ENCODE measurements at places on chromosomes 11 and 22. TPM values are rescaled to one million over a fixed set of nuclear protein-coding genes. Genes with fewer than 3 reads are reported as not detected.

- no peak for DNase-seq
Measured at GRCh38 chr11:79515781-79516180, 75.0 kb upstream of the TENM4 start.

GRCh38 chr11:120509346-120510053 is 2.0 kb upstream of the GRIK4 start:
- no peak for DNase-seq

DNA sequence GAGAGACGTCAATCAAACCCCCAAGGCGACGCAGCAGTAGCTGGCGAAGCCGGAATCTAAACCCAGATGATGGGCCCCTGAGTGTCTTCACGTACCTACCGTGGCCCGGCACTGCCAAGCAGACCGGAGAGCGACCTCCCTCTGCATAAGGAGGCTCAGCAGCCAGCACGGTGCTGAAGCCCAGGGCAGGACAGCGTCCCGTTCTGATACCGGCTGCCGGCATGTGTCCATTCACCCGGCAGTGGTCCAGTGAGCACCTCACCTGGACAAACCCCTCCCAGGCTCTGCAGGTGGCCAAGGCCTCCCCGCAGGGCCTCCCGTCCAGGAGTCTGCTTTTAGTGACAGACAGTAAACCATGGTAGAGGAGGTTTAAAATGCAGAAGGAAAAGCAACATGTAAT is 142.0 kb downstream of the BRD1 start:
- no peak for DNase-seq

GRCh38 chr11:69524291-69524882 is 42.9 kb downstream of the LINC01488 start:
- no peak for DNase-seq

- no peak for DNase-seq
Measured at GRCh38 chr22:35842519-35842913, 124.8 kb downstream of the APOL5 start.

- peak; percentile 61 for DNase-seq
Measured at GRCh38 chr22:50270666-50271394, 650 bp upstream of the MAPK11 start.

DNA sequence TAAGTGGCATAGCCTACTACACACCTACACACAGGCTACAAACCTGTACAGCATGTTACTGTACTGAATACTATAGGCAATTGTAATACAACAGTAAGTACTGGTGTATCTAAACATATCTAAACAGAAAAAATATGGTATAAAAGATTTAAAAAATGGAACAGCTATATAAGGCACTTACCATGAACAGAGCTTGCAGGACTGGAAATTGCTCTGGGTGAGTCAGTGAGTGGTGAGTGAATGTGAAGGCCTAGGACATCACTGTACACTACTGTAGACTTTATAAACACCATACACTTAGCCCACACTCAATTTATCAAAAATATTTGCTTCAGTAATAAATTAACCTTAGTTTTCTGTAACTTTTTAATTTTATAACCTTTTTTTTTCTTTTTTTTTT is 24.7 kb downstream of the PAMR1 start:
- no peak for DNase-seq

- DNase-seq = no peak
Measured at GRCh38 chr11:117842131-117842941, 17.8 kb upstream of the FXYD2 start.

GRCh38 chr11:69465236-69466000 is 16.0 kb upstream of the LINC01488 start:
- DNase-seq = no peak

DNA sequence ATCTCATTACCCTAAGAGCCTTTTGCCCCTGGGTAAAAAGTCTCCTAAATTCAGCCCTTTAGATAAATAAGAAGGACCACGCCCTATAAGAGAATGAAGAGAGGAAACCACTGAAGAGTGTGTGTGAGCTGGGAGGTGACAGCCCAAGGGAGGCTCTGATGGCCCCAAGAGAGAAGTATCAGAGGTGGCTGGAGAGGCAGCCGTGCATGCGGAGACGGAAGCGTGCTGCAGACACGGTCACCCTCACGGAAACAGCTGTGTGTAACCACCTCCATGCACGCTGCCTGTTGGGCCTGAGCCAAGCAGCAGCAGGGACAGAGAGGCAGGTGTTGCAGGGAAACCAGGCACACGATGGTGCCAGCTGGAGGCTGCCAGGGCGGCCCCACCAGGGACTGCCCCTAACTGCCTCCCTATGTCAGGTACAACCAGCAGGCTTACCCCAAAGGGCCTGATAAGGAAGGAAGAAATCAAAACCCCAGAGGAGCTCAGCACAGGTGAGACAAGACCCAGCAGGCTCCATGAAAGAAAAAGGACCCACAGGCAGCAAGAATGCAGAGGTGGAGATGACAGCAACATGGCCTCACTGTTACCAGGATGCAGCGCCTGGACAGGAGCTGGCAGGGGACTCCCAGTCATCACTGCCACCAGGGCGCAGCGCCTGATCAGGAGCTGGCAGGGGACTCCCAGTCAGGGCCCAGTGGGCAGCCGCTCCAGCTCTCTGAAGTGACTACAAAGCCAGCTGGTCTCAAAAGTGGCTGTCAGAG is 7.8 kb downstream of the LARGE2 start:
- no peak for DNase-seq

DNA sequence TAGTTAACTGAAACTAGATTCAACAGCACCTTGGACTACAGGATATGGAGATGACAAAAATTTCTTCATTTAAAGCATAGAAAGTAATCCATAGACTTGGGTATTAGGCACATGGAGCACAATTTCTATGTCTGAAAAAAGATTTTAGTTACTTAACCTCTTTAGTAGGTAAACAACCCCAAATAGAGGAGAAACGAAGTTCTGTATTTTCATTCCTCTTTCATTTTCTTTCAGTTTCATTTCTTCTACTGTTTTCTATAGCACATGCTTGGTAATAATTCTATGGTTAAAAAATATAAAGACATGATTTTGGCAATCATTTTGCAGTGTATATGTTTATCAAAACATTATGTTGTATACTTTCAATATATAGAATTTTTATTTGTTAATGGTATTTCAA is 99.5 kb downstream of the CASP12 start:
- DNase-seq = no peak

The APIP gene
- total RNA-seq = 26.9 TPM

The OR10AG1 gene
- not detected for total RNA-seq

The HTR3A gene
- not detected for total RNA-seq

The SERPING1 gene
- total RNA-seq = not detected

The NTM gene
- total RNA-seq = 1.0 TPM

The ISX gene
- not detected for total RNA-seq
